ENCODE measurements at places on chromosomes 7 and 10.

GRCh38 chr10:71062156-71062555, 150.2 kb upstream of the UNC5B start:
- DNase-seq: no peak

GRCh38 chr10:21049482-21049881, 152.4 kb upstream of the NEBL start:
- DNase-seq: no peak

- DNase-seq: no peak
Observed at GRCh38 chr10:126525326-126525725, 137.0 kb upstream of the ADAM12 start.

GRCh38 chr7:134293002-134293740, 23.6 kb downstream of the SLC35B4 start:
- DNase-seq: no peak

DNA sequence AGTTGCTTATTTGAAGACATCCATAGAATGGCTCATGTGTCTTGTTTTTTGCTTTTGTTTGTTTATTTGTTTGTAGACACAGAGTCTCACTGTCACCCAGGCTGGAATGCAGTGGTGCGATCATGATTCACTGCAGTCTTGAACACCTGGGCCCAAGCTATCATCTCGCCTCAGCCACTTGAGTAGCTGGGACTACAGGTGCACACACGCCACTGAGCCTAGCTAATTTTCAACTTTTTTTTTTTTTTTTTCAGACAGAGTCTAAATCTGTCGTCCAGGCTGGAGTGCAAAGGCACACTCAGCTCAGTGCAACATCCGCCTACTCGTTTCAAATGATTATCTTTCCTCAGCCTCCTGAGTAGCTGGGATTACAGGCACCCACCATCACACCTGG, 83.3 kb upstream of the KLF6 start:
- DNase-seq: no peak

DNA sequence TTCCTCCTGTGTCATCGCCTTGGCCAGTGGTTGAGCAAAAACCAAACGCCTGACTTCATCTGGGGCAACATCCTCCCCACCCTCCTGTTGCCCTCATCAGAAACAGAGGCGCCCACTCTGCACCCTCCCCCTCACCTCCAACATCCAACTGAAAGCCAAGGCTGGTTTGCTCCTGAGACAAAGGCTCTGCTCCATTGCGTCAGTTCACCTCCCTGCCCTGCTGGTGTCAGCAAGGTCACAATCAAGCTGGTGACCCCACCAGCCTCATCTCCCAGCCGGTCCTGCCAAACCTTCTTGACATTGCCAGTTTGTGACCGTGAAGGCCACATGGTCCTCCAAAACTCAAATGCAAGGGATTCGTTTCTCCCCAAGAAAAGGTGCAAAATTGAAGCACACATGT, 131.7 kb upstream of the ADAM12 start:
- DNase-seq: no peak

- no peak for DNase-seq
Observed at GRCh38 chr10:58894929-58895328, 281.5 kb upstream of the PHYHIPL start.

DNA sequence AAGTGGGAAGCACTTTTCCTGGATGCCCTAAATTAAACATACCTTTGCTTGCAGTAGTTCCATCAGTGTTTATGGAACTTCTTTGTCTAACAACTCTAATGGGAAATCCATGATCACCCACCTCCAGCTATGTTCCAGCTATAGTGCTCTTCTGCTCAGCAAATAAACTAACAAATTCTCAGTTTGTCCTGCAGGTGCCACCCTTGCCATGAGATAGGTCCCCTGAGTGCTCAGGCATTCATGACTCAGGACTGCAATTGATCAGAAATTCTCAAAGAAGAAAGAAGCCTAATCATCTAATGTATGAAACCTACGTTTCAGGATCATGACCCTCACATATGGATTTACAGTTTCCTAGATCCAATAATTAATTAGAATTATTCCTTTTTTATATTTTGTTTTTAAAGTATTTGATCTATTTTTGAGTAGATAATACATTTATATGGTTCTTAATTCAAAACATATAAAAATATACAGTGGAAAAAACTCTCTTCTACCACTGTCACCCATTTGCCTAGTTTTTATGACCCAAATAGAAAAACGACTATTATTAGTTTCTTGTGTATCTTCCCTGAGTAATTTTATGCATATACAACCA, 48.7 kb upstream of the DYNC1I1 start:
- peak; percentile 81 for DNase-seq

- peak; percentile 13 for DNase-seq
Observed at GRCh38 chr10:133324198-133324792, 12.4 kb downstream of the CALY start.

DNA sequence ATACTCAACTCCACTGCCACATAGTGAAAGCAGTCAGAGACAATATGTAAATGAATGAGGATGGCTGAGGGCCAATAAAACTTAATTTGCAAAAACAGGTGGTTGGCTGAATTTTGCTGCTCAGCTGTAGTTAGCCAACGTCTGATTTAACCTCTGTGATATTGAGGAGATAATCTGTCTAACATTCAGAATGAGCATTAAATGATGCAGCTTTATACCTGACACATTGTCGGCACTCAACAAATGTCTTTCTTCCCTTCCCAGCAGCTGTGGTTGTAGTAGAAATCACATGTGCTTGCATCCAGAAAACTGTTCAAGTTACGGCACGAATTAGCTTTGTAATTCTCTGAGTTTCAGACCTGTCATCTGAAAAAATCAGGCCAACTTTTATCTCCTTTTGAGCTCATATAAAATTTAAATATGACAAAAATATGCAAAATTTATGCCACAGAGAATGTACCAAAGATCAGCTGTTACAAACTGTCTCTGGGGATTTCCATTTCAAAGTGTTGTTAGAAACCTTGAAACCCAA, 1239.7 kb downstream of the GATA3 start:
- DNase-seq: no peak

DNA sequence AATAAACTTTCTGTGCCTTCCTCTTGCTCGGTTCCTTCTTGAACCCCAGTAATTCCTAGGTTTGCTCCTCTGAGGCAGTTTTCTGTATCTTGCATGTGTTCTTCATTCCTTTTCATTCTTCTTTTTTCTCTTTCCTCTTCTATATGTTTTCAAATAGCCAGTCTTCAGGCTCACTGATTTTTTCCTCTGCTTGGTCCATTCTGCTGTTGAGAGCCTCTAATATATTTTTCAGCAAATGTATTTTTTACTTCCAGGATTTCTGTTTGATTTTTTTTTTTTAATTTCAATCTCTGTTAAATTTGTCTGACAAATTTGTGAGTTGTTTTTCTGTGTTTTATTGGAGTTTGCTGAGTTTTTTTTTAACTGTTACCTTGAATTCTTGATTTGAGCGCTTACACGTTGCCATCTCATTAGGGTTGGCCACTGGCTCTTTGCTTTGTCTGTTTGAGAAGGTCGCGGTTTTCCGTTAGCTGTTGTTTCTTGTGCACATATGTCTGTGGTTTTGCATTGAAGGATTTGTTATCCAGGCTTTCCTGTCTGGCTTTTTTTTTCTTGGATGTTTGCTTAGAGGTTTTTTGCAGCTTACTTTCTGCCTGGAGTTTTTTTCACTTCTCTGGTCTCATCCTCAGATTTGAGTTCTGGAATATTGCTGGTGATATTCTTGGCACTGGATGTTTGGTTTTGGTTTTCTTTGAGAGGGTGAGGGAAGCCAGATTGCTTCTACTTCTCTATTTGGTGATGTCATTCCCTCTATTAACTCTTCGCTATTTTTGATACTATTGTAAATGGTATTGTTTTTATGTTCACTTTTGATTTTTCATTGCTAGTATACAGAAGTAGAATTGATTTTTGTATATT, 12.7 kb downstream of the SPRN start:
- DNase-seq: no peak

DNA sequence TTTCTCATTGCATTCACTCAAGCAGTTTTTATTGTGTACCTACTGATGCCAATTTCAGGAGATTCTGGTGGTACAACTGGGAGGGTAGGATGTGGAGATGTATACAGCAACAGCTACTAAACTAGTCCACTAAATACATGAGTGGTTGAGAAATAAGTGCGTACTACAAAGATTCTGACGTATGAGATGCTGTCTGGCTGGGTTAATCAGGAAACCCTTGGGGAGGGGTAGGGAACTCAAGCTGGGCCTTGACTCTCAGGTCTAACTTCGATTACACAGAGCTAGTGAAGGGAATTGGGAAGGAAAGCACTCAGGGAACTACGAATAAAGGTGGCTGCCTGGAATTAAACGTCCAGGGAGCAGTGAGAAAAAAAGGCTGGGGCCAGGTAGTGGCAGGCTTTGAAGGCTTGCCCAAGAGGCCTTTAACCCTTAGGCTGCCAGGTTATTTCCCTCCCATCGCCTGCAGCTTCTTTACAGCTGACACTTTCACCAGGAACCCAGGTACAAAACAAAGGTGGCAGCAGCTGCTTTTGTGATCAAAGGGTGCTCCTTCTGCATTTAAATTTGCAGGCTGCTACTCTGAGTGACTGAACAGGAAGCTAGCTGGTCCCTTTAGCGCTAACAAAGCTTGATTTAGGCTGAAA, 3.2 kb downstream of the MMS19 start:
- no peak for DNase-seq

GRCh38 chr7:148556892-148557291, 33.7 kb upstream of the C7orf33 start:
- DNase-seq: no peak

DNA sequence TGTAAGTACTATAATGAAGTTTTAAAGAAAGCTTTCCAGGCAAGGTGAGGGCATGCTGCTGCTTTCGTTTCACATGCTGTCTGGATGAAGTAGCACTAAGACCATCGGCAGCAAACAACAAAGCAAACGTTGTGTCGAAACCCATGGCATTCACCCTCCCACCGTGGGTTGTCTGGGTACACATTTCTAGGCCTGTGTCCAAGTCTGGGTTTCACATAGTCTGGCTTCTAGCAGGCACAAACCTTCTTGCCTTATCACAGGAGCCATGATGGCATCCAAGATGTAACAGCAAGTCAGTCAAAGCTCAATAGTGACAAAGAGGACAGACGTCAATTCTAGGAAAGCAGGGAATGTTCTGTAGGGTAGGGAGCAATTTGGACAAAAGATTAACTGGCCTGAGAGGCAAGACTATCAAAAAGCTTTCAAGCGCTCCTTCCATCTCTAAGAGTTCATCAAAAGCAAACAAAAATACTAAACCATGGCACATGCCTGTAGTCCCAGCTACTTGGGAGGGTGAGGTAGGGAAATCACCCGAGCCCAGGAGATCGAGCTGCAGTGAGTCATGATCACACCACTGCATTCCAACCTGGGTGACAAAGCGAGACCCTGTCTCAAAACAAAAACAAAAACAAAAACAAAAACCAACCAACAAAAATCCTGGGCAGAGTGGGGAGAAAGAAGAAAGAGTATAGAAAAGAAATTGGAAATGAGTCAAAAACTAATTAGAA, 42.7 kb downstream of the PAXIP1 start:
- DNase-seq: no peak

DNA sequence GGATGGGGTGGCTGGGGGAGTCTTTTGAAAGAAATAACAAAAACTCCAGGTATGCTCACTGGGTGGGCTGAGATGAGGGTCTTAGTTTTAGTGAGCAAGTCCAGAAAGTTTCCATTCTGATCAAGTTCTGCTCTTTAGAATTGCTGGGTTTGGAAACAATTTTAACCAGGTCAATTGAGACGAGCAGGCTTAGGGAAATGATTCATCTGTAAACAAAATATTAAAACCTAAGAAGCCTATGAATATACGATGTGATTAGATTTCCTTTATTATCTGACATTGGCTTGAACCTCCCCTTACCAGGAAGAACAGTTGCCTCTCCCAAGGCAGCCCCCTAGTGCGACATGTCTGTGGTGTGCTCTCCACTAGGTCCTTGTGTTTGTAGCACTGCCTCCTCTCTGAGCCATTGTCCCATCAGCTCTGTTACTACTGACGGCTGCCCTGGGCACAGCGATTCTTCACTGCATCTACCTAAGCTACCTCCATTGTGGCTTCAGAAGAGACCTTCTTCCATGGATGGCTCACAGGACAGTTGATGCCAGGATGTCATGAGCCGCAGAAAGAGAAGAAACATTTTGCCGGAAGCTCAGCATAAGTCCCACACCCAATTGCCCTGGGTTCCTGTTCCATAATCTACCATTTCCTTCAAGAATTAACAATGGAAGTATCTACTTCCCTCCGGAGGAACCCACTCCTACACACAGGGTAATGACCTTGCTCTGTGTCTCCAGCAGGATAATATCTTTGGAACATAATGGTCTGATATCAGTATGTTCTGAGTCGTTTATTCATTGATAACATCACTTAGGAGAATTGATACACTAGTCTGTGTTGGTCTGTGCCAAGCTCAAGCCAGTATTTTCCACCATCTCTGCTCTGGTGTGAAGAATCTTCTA, 95.1 kb upstream of the ITGB1 start:
- DNase-seq: no peak

GRCh38 chr7:15245831-15246230, 316.0 kb downstream of the AGMO start:
- DNase-seq: no peak

- no peak for DNase-seq
Observed at GRCh38 chr10:14244147-14244546, 86.6 kb downstream of the FRMD4A start.

DNA sequence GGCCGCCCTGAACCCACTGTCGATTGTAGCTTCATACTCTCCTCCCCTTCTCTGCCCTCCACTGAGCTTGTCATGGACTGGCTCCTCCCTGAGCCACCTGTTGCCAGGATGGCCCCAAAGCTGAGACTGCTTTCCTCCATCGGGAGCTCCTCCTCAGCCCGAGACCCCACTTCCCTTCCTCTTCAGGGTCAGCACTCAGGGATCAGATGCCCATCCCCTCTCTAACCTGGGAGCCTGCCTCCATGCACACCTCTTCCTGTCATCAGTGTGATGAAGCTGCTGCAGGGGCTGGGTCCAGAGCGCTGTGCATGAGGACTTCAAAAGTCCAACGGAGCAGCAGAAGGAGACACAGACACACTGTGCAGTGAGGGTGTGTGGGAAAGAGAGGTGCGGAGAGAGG, 201.1 kb downstream of the WDR37 start:
- DNase-seq: no peak

DNA sequence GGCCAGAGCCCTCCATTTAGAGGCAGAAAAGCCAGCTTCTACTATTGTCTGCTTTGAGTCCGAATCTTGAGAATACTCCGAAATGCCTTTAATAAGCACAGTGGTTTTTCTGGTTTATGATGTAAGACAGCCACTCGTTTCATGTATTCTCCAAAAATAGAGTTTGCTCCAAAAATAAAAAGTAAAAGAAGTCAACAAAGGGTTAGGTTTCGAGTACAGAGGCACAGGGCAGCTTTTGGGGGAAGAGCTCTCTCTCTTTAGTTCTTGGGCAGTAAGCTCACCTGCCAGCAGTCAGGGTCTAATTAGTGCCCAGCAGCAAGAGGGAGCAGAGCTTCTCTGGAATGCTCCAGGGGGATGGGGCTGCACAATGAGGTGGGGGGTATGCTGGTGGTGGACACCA, 20.2 kb downstream of the CREB3L2 start:
- no peak for DNase-seq

GRCh38 chr7:36358589-36358988, 31.1 kb upstream of the ANLN start:
- DNase-seq: no peak

GRCh38 chr10:2834214-2834613, 233.1 kb upstream of the PFKP start:
- DNase-seq: no peak
